ENCODE measurements at places on chromosomes 12 and 14.

DNA sequence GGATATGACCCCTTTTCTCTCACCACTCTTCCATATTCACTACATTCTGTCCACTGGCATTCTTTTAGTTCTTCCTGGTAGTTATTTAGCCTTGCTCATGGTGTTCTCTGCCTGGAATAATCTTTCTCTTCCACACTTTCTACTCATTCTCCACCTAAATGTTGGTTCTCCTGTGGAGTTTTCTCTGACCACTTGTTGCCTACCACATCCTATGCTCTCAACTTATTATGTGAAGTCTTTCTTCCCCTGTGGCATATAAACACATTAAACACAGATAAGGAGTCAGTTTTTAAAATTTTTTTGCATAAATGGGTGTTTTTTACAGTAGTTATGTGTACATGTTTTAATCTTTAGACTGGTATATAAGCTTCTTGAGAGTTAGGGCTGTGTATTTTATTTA, 3.3 kb upstream of the SMARCC2 start:
- DNase-seq = no peak

DNA sequence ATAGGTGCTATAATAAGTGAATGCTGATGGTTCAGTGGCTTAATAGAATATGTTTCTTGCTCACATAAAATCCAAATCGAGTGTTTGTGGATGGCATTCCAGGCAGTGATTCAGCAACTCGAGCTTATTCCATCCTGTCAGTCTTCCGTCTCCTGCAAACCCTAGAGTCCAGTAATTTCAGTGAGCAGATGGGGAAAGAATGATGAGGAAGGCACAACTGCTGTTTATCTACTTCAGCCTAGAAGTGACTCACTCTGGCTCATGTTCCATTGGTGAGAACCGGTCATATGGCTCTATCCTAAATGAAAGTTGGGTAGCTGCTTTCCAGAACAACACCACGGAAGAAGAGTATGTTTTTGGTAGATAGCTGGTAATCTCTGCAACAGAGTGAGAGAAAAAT, 421.8 kb upstream of the PDE3A start:
- peak; percentile 98 for DNase-seq

- DNase-seq = no peak
These were observed 6.3 kb upstream of the TMEM121 start for GRCh38 chr14:105519946-105520698.

DNA sequence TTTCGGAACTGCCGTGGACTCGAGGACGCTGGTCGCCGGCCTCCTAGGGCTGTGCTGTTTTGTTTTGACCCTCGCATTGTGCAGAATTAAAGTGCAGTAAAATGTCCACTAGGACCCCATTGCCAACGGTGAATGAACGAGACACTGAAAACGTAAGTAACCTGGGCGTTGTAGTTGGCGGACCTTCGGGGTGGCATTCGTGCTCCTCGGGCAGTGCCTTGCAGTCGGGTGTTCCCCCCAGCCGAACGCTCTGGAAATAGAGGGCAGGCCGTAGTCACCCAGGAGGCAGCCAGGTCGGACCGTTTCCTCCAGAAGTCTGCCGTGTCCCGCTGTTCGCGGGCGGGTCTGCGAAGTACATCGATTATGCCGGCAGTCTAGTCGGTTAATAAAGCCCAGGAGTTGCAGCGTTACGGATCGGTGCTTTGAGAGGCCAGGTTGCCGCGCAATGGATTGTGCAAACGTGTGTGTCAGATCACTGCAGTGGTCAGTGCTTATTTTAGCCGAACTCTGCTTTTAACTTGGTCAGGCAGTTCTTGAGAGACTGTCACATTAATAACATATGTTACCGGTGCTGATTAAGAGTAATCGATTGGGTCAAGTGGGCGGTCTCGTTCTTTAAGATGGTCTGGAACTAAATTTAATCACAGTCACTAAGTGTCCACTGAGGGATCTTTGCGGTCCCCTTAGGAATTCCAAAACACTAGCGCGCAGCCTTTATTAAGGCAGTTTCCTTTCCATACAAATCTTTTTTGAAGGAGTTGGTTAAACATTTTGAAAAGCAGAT, 906 bp downstream of the MARK3 start:
- no peak for DNase-seq

DNA sequence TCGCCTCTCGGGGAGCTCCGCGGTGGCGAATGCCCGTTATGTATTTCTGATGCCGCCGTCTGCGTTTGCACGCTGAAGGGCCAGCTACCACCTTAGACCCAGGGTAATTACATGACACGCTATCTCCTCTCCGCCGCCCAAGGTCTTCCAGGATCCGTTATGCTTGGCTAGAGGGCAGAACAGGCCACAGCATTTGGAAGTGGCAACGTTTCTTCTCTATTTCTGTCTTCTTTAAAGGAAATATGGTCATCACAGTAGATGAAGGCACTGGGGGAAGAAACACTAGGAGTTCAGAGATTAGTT, 861 bp upstream of the MDGA2 start:
- no peak for DNase-seq

DNA sequence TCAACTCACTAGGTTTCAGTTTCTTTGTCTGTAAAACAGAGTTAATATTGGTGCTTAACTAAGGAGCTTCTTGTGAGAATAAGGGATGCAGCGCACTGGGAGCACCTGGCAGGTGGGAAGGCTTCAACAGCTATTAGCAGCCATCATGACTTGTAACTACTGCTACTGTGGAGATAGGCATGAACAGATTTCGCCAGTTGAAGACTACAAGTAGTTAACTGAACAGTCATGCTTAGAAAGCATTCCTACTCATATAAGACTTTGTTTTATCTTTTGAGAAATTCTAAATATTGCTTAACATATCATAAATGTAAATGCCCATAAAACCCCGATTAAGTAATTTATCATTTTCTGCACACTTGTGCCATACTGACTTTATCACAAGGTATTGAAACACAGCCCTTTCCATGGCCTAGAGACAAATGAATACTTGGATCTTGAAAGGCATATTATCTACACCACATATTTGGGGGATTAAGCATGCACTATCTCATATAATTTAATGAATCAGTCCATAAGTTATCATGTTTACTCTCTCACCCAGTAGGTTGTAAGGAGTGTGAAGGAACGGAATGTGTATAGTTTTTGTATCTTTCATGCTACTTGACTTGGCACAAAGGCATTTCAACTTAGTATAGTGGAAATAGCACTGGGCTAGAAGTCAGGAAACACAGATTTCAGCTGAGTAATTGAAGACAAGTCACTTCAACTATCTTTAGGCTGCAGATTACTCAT, 16.1 kb downstream of the NTN4 start:
- no peak for DNase-seq

Data from dermis microvascular lymphatic vessel endothelial cell (primary cell).